Fibroblast of skin of right biceps (primary cell): ENCODE measurements at places on chromosomes 4 and X.

DNA sequence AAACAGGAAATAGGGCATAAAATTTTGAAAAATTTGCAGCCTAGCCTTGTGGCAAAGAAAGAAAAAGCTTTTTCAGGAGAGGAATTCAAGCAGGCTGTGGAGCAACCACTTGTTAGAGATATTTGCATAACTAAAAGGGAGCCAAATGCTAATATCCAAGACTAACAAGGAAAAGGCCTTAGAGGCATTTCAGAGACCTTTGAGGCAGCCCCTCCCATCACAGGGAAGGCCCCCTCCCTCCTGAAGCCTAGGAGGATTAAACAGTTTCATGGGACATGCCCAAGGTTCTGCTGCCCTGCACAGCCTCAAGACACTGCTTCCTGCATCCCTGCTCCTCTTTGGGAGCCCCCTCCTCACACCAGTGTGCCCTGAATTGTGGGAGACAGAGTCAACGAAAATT lies 275.4 kb upstream of the SFRP2 start:
- DNase-seq, result no peak

DNA sequence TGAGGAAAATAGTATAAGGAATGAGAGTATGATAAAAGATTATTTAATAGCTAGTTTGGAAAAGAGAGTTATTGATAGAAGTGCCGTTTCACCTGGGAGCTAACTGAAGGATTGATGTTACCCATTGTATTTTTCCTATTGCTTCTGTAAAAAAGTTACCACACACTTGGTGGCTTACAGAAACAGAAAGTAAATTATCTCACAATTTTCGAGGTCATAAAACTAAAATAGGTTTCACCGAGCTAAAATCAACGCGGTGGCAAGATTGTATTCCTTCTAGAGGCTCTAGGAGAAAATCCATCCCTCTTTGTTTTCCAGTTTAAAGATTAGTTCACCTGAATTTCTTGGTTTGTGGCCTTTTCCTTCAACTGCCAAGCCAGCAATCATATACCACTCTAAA lies 11.1 kb upstream of the TRAM1L1 start:
- no peak for DNase-seq

DNA sequence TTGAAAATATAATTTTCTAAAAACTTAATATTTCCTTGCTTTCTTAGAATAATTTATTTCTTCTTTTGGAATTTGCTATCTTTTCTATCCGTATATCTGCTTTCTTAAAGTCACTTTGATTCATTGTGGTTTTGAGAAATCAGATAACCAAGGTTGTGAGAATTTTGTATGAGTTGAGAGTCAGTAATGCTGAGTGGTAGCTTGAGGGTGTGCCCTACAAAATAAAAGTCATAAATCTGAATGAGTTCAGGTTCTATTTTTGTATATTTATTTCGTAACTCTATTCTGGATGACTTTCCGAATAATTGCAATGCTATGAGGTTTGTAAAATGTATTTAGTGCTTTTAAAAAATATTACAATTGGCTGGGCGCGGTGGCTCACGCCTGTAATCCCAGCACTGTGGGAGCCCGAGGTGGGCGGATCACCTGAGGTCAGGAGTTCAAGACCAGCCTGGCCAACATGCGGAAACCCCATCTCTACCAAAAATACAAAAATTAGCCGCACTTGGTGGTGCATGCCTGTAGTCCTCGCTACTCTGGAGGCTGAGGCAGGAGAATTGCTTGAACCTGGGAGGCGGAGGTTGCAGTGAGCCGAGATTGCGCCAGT lies 8.9 kb downstream of the COPS4 start:
- DNase-seq, result peak; percentile 64

DNA sequence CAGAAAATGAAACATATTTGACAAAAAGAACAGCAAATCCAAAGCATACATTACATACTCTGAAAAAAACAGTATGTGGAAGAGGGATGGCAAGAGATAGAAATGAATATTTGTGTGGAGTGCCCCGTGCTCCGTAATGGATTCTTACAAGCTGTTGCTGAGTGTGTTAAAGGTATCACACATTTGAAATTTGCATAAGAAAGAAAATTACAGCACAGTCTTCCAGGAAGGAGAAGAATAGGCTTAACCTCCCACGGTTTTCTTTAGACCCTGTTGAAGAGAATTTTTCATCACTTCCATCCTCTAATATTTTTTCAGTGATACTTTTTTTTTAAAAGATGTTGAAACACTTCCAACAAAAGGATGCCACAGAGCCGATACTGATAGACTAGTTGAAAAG lies 1489.4 kb downstream of the RAPGEF2 start:
- DNase-seq, result no peak

DNA sequence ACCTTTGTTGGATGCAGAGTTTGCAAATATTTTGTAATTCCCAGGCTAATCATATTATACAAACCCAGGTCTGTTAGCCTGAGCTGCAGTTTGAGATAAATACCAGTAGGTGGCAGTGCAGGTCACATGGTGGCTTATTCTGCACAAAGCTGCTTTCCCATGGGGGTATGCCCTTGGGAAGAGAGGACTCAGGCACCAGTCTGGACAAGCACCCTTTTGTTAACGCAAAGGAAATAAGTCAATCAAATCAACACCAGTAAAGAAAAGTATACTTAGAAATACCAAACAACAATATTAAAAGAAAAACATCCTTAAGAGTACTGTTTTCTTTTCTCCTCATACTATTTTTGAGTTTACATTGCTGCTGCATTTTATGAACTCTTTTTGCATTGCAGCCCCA lies 389.0 kb upstream of the ZFP42 start:
- DNase-seq, result peak; percentile 67

GRCh38 chr4:122073615-122074014 lies 78.5 kb upstream of the BLTP1 start:
- DNase-seq, result no peak

DNA sequence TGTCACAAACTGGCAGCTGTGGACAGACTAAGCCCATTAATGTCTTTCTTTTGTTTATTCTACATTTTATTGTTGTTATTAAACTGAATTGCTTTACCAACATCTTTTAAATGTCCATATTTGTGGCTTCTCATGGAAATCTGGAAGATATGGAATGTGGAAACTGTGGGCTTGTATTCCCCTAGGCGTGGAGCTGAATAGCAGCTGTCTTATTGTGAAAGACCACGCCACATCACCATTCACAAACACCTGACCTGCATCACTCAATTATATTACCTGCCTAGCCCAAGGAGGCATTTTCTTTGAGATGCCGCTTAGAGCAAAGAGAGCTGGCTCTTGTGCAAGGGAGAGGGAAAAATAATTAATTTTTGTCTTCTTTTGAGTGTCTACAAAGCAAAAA lies 96.9 kb upstream of the GPRIN3 start:
- DNase-seq, result no peak

DNA sequence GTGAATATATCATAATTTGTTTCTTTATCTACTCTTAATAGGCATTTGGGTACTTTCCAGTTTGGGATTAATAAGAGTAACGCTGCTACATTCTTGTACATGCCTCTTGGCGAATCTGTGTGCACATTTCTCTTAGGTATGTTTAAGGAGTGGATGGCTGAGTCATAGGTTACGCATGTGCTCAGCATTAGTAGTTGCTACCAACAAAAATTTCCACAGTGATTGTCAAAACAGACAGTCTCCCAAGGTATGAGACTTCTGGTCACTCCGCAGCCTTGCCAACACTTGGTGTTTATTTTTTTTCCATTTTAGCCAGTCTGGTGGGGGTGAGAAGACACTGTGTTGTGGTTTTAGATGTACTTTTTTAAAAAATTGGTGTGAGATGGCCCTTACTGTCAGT lies 44.6 kb downstream of the FGFBP1 start:
- DNase-seq, result peak; percentile 96

DNA sequence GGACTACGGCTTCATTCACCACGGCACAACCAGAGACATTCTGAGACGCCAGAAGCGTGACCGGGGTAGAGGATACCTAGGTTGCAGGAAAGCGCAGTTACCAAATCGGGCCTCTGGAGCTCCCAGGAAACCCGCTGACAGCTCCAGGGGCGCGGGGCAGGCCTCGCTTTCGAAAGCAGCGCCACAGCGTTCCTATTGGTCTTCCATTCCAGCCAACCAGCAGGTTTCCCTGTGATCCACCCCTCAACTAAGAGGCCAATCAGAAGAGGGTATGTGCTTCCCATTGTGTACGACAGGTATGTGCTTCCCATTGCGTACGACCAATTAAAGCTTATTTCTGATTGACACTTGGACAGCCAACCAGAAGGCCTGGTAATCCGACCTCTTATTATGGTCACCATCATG lies 14.9 kb downstream of the SNX12 start:
- DNase-seq, result peak; percentile 23

- DNase-seq, result peak; percentile 15
Measured at GRCh38 chrX:103513476-103514108, 5.7 kb downstream of the RAB40A start.

GRCh38 chr4:169342159-169342860 lies 71.6 kb upstream of the SH3RF1 start:
- no peak for DNase-seq

DNA sequence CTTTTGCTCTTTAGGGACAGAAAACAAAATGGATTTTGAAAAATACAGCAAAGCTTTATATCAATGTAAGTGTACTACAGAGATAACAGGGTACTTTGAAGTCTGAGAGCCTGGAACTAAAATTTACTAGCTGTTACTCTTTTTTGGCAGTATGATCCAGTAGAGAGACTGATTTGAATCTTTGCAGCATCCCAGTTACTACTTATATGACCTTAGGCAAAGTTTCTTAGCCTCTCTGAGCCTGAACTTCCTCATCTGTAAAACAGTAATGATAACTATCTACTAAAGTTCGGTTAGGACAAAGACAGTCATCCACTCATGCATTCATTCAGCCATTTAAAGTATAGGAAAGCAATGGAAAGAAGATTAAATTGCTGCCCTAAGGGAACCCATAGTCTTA lies 10.1 kb downstream of the BRWD3 start:
- DNase-seq, result no peak

DNA sequence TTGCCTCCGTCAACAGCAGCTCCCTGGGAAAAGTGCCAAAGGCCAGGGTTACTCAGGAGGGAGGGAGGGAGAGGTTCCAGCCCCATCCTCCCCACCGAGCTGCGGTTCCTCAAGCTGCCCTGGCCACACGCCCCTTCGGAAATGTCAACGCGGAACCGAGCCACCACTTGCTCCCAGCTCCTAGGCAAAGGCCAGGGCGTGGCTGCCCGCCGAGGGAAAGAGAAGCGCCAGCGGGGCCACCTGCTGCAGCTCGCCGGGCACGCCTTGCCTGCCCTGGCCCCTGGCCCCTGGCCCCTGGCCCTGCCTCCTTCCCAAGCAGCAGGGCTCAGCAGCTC lies 15.3 kb downstream of the SLC6A8 start:
- DNase-seq, result peak; percentile 44

- no peak for DNase-seq
Measured at GRCh38 chrX:153549231-153549630, 31.8 kb downstream of the ATP2B3 start.

DNA sequence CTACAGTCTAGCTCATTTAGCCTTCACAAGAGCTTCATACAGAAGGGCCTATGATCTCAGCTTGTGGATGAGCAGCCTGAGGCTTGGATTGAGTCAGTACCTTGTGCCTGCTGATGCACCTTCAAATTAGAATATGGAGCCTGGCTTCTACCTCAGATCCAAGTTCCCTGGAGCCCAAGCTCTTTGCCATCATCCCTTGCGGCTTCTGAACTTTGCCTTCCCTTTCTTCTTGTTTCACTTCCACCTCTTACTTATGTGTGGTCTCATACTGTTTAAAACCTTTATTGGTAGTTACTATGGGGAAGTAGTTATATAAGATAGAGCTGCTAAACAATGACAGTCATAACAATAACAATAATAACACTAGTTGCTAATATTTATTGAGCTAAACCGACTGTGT lies 84.3 kb upstream of the AFF2 start:
- no peak for DNase-seq

- DNase-seq, result no peak
Measured at GRCh38 chrX:56798339-56798711, 69.3 kb downstream of the NBDY start.

DNA sequence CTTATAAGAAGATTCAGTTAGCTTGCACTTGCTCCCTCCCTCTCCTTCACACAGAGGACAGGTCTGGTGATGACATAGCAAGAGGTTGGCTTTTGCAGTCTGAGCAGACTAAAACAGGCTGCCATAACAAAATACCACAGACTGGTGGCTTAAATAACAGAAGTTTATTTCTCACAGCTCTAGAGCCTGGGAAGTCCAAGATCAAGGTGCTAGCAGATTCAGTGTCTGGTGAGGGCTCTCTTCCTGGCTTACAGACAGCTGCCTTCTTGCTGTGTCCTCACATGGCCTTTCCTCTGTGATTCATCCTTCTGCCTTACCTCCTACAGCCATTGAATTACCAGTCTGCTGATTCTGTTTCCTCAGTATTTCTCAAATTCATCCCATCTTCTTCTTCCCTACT lies 13.1 kb downstream of the RP2 start:
- no peak for DNase-seq

DNA sequence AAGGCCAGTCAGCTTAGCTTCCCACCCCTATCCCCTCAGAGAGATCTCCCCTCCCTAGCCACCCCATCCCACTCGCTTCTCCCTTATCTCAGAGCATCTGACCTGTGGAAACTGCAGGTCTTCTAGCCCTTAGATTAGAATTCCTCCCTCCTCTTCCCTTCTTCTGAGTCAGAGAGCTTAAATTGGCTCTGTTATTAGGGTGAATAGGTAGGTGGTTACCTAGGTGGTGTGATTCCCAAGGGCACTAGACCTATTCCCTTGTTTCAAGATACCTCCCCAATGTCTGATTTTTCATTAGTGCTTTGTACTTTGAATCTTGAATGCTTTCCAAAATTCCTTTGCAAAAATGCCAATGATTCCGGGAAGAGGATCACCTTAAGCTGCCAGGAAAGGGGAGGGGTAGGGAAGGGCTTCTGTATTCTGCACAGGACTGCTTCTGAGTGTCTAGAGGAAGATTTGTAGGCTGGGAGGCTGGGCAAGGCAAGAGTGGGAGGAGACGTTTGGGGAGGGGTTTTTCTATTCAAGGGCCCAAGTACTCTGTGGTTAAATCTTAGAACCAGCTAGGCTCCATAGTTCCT lies 24.5 kb upstream of the MSN start:
- DNase-seq, result peak; percentile 47

- peak; percentile 79 for DNase-seq
Measured at GRCh38 chrX:109732017-109732801, 848 bp downstream of the ACSL4 start.
